ENCODE measurements at places on chromosomes 5 and 9.

GRCh38 chr5:59621477-59621876 is 272.0 kb downstream of the PDE4D start:
- DNase-seq: no peak

GRCh38 chr9:93091453-93092081 is 4.5 kb upstream of the CARD19 start:
- DNase-seq: no peak

GRCh38 chr9:136551401-136552116 is 5.7 kb upstream of the NOTCH1 start:
- no peak for DNase-seq

- no peak for DNase-seq
Measured at GRCh38 chr5:113663879-113664541, 150.5 kb downstream of the YTHDC2 start.

DNA sequence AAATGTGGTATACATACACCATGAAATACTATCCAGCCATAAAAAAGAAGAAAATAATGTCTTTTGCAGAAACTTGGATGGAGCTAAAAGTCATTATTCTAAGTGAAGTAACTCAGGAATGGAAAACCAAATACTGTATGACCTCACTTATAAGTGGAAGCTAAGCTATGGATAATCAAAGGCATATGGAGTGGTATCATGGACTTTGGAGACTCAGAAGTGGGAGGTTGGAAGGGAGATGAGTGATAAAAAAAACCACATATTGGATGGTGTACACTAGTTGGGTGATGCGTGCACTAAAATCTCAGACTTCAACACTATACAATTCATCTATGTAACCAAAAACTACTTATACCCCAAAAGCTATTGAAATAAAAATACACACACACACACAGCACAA is 24.5 kb downstream of the ADAMTS12 start:
- DNase-seq: no peak

DNA sequence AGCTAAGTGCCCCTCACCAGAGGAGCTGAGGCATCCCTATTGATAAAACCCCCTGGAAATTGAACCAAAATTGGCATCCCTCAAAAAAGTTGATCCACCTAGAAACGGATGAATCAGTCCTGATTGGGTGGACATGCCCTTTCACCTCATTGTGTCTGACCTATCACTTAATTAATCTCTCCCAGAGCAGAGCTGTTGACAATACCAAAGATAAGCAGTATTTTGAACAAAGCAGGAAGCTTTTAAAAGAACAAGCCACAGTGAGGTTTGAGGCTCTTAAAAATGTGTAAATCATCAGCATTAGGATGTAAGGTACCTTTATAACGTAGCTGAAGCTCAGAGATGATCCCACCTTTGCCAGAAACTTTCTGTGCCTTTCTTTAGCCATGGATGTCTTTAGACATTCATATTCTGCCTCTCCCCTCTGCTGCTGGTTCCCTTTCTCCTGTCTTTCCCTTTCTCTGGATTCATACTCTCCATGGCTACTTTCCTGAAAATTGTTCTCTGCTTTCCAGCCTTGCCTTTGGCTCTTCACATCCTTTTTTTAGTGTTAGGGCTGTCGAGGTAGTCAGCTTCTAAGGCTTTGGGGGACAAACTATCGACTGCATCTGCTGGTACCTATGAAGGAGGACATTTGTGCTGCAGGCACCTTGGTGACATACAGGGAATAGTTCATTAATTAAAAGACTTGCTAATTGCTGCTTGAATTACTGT is 7.8 kb upstream of the LHX2 start:
- no peak for DNase-seq

DNA sequence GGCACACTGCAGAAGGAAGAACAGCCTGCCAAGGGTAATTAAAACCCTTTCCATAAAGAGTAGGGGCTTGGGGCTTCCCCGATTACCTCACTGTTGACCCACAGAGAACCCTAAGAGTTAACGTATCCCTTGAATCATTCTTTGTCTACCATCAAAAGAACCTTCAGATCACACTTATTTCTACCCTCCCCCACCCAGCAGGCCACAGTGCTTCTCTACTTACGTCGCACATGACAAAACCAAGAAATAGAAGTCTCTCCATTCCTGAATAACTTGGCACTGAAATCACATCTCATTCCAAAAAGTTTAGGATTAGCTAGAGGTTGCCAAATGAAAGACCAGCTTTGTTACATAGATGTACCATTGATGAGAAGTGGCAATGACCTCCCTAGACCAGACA is 268.7 kb upstream of the GAS1 start:
- no peak for DNase-seq

DNA sequence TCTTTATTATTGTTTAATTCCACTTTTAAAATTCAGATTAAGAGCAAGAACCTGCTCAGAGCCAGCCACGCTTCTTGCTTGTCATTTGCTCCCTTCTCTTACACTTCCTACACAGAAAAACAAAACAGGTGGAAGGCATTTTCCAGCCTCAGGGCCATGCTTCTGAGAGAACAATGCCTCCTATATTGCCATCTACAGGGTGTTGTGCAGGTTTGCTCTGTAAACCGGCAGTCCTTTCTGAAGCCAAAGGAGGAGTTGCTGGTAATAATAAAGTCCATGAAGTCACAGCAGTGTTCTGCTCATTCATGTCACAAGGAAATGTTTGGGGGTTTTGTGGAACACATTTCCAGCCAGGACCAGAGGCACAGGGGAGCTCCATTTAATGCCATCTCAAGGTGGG is 16.1 kb upstream of the PRLR start:
- no peak for DNase-seq

DNA sequence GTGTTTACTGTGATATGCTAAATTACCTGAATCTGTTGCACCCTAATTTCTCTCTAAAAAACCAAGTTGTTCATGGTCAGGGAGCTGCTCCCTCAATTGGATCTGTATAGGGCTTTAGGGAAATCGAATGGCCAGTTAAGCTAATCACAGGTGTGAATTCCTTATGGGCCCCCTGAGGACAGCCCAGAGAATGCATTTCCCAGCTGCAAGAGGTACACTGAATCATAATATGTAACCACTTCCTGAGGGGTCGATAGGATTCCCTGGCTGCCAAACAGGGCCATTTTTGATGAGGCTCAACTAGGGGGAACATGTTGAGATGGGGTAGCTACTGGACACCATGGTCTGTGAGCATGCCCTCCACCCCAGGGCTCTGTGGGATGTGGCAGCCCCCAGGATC is 478.6 kb downstream of the CCDC171 start:
- no peak for DNase-seq

DNA sequence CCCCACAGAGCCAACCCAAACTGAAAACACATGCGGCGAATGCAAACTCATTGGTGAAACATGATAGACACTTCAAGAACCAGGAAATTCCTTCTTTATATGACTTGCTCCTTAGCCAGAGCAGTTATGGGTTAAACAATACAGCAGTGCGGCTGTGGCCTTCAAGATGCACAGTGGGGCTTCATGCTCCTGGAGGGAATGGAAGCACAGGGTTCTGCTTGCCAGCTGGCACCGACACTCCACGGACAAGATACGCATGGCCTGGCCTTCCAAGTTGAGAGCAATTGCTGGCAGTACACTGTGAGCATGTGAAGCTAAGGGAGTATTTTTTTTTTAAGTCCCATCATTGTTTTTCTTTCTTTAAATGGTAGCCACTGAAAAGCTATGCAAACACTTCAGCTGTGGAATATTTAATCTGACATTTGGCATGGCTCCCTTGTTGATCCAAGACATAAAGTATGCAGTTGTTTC is 451.6 kb upstream of the CD180 start:
- DNase-seq: no peak

GRCh38 chr9:128048663-128049062 is 18.5 kb downstream of the NAIF1 start:
- DNase-seq: no peak

DNA sequence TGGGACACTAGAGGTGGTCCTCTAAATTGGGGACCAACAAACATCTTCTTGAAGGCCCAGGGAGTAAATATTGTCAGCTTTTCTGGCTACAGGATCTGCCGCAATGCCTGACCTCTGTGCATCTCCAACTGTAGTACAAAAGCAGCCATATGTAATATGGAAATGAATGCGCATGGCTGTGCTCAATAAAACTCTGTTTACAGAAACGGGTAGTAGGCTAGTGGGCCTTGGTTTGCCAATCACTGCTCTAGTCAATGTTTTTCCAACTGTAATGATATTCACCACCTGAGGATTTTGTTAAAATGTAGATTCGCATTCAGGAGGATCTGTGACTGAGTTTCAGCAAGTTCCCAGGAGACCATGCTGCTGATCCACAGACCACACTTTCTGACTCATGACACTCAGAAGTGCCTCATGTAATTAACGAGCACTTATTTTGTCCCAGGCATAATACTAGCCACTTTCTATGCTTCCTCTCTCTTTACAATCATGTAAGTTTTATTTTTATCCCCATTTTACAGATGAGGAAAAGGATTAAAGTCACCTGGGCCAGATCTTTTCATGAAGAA is 96.9 kb downstream of the MED27 start:
- no peak for DNase-seq

DNA sequence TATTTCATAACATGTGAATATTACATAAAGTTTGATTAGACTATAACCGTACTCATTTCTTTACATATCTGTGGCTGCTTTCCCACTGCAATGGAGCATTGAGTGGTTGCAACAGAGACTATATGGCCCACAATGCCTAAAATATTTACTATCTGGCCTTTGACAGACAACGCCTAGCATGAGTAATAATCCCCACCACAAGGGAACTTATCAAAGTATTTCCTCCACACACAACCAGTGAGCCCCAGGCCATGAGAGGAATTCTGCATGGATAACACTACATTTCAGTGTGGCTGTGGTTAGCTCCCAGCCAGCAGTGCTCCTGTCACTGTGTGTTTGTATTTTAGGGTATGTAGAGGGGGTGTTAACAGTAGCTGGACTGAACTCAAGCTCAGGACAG is 54.8 kb downstream of the FAM81B start:
- no peak for DNase-seq

GRCh38 chr9:137611623-137612609 is 6.4 kb downstream of the ARRDC1 start:
- peak; percentile 63 for DNase-seq

- peak; percentile 11 for DNase-seq
Measured at GRCh38 chr5:5271786-5272321, 131.7 kb downstream of the ADAMTS16 start.

GRCh38 chr9:119349351-119349825 is 19.8 kb downstream of the BRINP1 start:
- DNase-seq: no peak

Data from NCI-H2081 (cell line).